ENCODE measurements at places on chromosomes 4 and X.

DNA sequence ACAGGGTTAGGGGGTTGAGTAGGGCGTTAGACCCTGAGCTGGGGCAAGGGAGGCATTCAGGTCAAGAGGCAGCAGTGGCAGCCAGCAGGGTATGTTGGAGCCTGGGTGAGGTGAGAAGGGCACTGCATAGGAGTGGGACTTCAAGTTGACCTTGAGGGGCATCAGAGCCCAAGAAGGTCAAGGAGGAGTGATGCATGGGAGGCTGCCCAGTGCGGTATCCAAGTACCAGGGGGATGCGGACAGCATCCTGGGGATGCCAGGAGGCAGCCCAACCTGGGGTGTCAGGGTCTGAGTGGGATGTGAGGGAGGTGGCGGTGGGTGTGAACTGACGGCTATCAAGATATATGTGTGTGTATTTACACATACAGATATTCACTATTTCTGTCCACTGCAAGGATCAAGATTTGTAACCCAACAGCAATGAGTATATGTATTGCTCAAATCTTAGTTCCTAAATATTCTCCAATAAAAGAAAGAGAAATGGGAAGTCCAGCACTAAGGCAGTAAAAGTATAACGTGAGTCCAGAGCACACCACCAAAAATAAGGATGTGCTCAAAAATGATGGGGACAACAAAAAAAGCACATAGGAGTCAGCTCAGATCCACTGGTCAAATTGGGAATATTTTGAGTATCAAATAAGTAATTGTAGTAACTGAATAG is 9.8 kb upstream of the DCLK2 start:
- no peak for DNase-seq

- no peak for DNase-seq
These were observed 82.4 kb downstream of the NSUN7 start for GRCh38 chr4:40832175-40832574.

GRCh38 chr4:96744676-96745075 is 904.8 kb downstream of the PDHA2 start:
- DNase-seq = no peak

DNA sequence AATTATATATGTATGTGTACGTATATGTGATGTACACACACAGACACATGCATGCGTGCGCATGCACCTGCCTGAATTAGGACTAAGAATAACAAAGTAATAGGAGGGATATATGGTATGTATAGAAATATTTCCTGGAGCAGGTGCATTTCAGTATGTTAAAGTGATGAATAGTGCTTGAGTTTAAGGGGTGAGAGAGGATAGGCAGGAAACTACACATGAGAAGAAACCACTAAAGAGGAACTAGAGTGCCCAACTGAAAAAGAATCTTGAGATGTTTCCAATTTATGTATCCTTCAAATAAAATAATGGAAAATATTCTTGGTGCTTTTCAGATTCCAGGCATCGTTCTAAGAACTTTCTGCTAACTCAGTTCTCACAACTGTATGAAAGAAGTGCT is 52.6 kb upstream of the UNC5C start:
- no peak for DNase-seq

GRCh38 chrX:24081661-24082154 is 27.0 kb downstream of the EIF2S3 start:
- DNase-seq = no peak

DNA sequence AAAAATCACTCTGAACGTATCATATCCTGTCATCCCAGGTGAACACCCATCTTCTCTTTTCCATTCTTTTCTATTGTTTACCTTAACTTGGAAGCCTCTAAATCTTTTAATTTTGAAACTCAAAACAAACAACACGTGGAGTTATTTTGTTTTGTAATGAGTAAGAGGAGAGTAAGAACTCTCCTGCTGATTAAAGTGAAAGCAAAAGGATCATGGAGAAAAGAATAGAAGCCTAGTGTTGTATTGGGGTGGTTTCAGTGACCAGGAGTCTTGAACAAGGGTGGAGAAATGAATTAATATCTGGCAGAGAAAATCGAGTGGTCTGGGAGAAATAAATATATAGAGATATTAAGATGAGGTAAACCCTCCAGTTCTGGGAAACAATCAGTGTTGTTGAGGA is 237.4 kb upstream of the UGT8 start:
- no peak for DNase-seq

DNA sequence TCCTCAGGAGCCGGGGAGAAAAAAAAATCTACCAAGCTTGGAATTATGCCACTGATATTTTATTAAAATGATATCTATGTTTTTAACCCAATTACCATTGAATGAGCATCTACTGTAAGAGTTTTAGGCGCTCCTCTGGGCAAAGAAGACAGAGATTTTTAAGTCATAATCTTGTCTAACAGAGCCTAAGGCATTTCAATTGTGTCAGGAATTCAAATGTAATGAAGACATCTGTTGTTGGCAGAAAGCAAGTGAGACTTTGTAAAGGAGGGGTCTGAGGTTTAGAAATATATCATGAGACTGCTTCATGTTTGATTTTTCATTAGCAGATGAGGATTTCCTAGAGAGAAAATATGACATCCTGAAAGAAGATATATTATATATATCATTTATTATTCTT is 1158.1 kb downstream of the FSTL5 start:
- no peak for DNase-seq

GRCh38 chrX:66021765-66022631 is 17.9 kb downstream of the VSIG4 start:
- DNase-seq = no peak

DNA sequence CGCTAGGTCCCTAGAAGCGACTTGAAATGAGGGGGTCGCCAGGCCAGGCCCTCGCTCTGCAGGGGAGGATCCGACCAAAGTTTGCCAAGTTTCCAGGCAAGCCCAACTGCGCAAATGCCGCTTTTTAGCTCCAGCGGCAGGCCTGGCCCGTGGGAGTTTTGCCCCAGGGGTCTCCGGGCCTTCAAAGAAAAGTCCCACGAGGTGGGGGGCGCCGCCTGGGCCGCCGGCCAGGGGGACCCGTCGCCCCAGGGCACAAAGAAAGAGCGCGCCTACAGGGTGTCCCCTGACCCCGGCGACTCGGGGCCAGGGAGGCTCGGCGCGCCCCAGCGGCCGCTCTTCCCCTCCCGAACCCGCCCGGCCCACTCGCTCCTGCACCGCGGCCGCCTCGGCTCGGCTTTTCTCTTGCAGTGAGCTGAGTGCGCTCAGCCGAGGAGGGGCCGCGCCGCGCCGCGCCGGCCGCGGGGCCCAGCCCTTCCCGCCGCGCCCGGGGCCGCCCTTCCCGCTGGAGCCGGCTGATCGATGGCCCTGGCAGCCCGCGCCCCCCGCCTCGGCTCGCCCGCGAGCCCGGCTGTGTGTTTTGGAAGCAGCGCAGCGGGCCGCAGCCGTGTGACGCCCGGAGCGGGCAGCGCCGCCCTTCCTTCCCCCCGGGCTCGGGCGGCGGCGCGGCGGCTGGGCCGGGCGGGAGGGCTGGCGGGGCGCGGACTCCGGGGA is 754 bp upstream of the KLF3 start:
- peak; percentile 48 for DNase-seq

DNA sequence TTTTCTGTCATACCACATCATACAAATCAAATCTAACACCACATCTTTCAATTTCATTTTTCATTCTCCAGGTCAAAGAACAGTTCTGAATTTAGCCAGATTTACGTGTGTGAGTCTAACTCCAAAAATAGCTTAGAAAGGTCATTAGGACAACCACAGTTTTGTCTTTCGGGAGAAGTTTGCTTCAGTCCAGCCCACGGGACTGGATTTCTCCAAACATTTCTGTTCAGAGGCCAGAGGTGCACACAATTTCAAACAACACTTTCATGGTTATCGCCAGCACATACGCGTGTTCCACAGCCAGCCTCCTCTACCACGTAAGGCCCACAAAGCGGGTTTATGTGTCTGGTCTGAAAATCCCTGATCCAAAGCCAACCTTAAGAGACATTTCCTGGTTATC is 65.9 kb downstream of the VEGFC start:
- no peak for DNase-seq

DNA sequence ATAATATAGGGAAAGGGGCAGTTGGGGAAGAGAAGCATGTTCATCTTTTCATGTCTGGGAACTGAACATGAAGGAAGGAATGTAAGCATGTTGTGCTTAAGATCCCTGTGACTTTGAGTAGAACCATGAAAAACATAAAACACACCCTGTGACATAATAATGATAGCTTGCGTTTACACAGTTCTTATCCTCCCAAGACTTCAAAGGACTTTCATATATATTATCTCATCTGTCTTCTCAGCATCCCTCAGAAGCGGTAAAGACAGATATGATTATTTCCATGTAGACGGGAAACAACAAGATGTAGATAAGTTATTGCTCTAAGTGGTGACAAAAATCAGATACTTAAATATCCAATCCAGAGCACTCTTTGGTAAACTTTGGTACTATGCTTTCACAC is 3.3 kb upstream of the SH3RF1 start:
- DNase-seq = no peak

DNA sequence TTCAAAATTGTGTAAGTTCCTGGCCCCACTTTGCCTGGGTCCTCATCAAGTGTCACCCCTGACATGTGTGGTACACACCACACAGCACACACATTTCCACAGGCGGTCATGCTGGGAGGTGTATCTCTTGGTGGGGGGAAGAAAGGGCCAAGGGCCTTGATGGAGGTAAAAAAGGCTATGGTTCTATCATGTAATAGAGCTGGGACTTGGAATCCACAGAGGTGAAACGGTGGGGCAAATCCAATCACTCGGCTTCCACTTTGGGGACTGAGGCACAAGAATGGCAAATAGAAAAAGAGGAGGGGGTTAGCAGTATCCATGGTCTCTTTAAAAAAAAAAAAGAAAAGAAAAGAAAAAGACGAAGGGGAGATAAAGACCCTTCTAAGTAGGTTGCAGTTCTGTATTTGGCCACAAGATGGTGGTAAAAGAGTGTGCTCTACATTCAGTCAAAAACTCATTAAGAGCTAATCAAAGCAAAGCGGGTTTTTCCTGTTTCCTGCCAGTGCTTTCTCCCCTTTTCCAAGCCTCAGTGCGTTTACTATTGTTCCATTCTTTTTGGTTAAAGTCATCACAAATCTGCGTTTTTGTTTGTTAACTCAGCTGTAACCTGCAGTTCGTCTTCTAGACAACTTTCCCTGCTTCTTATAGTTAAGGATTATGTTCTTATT is 37.0 kb upstream of the ATP6AP2 start:
- no peak for DNase-seq

DNA sequence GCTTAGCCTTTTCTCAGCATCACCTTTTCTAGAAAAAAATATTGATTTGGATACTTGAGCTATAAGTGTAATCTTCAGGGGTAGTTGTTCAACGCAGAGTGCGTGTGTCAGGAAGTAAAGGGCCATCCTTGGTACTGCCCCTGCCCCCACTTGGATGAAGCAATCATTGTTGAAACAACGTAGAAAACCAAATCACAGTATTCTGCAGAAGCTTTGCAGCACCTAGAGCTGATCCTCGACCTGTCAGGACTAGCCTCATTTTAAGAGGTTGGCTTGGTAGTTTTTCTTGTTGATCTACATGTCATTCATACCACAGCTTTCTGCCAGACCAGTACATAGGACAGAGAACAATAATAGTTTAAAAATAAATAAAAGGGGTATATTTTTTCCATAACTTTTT is 65.3 kb upstream of the MYOZ2 start:
- no peak for DNase-seq

DNA sequence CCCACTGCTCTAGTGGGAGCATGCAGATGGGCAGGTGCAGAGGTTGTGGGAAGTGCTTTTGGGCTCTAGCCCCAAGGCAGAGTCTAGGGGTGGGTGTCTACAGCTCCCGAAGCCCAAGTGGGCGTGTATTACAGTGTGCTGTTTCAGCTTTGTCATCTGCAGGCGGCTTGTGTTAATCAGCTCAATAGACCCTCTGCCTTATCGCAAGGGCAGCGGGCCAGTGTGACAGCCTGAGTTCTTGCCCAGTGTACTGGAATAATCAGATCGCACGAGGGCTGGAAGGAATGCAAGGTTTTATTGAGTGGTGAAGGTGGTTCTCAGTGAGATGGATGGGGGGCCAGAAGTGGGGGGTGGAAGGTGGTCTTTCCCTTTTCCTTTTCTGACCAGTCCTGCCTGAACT is 529.4 kb upstream of the AMOT start:
- no peak for DNase-seq

- DNase-seq = no peak
These were observed 191.0 kb downstream of the CCSER1 start for GRCh38 chr4:90318193-90318592.

DNA sequence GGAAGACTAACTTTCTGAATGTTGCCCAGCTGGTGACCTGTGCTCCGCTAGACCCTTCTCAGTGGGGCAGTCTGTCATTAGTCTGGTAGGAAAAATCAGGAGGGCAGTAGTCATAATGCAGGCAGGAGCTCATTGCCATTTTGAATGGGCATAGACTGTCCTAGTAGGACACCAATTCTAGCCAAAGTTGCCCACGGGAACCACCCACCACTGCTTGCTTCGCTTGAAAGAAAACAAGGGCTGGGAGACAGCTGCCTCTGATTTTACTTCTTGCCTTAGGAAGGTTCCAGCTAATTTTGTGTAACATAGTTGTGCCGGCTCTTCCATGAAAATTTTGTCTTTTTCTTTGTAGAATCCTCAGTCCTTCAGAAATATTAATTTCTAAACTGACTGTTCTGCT is 23.3 kb downstream of the HOPX start:
- DNase-seq = no peak

- DNase-seq = no peak
These were observed 666.4 kb upstream of the NR3C2 start for GRCh38 chr4:149108626-149109025.

DNA sequence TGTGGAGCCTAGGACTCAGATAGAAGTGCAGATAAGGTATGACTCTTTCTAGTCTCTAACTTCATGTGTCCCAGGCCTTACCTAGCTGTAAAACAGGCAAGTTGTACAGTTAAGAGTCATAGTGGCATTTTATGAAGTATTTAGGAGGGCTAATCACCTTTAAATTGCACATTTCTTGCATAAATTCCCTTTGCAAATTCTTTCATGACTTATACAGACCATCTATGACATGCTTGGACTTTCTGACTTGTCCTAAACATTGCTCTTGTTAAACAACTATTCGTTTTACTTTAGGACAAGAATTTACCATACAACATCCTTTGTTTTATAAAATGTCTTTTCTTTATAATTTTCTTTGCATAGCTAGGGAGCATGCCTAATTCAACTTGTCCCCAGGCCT is 7.8 kb upstream of the RRAGB start:
- no peak for DNase-seq

GRCh38 chr4:41267997-41268396 is 11.3 kb downstream of the UCHL1 start:
- DNase-seq = no peak

GRCh38 chr4:35883108-35883507 is 361.2 kb downstream of the ARAP2 start:
- DNase-seq = no peak

- no peak for DNase-seq
These were observed 5.2 kb upstream of the BMP15 start for GRCh38 chrX:50905334-50905733.

GRCh38 chr4:44487341-44487740 is 38.7 kb upstream of the KCTD8 start:
- DNase-seq = no peak

DNA sequence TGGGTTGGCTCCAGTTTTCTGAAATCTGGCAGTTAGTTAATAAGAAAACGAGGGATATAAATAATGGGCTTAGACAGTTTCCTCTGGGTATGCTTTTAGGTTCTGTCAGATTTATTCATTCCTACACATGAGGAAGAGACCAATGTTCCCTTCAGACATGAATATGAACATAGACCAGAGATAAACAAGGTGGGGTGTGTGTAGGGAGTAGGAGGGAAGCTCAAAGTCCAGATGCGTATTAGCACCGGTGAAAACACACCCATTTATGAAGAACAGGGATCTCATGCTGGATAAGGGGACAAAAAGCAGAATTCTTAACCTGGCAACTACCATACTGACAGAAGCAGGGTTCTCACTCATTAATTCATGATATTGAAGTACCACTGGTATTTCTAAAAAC is 223.0 kb downstream of the SOWAHB start:
- no peak for DNase-seq

GRCh38 chrX:122248681-122249080 is 935.4 kb upstream of the GRIA3 start:
- DNase-seq = no peak
